ENCODE measurements at places on chromosomes 7 and 10.

DNA sequence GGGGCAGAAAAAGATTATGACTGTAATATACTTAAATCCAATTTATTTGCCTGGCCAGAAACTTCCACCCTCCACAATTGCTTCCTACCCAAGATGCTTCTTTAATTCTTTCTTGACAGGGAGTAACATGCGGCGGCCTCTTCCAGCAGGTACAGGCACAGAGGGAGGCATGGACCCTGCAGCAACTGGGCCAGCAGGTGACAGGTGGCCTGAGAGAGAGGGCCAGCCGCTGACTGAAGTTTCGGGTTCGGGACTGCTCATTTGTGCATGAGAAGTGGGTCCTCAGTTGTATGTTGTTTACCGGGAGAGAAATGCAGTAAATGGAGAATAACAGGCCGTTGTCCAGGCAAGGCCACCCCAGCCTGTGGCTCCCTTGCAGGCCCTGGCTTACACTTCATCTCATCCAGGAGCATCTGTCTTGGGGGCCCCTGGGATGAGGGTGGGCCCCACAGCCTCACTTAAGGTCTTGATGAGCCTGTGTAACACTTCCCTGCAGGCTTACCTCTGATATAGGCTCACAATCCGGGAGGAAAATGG lies 72.5 kb downstream of the C10orf143 start:
- no peak for DNase-seq

DNA sequence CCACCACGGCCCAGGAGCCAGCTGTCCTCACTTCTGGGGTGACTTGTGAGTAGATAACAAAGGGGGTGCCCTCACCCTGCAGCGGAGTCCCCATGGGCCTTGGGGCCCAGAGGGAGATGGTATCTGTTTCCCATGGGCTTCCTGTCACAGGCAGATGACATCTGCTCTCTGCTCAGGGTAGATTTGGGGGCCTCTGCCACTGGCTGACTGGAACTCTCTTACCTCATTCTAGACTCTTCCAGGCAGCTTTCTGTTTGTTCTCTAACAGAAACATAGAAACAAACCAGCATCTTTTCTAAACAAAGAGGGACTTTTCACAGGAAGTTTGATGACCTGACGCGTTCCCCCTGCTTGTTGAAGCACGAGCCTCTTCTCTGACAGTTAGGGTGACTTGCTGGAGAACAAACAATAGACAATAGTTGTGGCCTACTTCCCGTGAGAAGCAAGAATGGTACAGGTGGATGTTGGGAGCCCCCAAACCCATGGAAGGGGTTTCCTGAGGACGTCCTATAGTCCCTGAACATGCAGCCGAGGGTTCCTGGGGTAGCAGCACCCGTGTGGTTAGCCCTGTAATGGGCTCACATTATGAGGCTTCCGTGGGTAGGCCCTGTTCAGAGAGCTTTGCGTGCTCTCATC lies 61.6 kb downstream of the GRK5 start:
- no peak for DNase-seq

DNA sequence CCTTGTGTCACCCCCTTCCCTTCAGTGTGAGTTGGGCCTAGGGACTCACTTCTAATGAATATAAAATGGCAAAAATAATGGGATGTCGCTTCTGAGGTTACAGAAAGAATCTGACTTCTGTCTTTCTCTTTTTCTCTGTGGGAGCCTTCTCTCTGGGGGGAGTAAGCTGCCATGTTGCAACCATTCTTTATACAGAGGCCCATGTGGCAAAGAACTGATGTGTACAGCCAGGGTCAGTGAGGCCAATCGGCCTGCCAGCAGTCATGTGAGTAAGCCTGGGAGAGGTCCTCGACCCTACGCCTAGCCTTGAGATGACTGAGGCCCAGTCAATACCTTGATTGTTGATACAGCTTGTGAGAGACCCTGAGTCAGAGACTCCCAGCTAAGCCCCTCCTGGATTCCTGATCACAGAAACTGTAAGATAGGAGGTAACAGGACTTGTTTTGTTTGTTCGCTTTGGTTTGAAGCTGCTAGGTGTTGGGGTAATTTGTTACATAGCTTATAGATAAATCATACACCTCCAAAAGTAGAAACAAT lies 1.7 kb downstream of the TCAF1 start:
- DNase-seq, result no peak

DNA sequence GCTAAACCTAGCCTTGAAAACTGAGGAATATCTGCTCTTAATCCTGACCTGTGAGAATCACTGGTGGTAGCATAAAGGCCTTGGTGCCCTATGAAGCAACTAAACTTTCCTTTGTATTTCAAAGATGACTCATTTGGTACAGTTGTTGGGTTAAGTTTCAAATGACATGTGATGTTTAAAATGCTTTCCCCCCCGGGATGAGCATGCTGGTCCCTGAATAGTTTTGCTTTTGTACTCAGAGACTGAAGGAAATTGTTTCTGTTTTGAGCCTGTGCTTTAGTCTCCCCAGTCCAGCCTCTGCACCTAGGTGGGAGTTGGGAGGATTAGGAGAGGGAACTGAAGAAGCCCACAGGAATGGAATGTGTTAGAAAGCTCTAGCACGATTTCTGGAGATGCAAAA lies 258.9 kb upstream of the NPY start:
- DNase-seq, result no peak

DNA sequence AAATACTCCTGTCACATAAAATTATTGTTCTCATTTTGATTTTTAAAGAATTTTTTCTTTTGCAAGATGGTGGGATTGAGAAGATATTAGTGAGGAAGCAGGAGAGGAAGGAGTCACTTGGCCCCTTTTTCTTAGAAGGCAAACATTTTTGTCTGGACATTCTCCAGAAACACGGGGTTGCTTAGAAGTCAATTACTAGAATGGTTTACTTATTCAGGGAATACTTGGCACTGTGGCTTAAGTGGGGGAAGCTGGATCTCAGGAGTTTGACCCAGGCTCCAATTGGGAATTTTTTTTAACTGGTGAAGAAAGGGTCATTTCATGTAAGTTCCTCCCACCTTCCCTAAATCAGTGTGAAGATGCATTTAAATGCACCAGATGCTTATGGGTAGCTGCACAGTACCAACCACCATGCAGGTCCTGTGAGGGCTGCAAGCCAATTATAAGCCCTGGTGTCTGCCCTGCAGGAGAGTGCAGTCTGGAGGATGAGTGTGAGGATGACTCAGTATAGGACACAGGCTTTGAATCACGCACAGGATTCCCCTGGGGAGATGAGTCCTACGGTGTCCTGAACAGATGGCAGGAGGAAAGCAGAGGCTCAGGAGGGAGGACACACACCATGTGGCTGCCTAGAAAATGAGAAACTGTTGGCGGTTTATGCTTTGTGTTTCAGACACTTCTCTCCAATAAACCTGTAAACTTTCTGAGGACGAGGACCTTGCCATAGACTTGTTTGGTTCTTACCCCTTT lies 299.1 kb downstream of the PLXNA4 start:
- peak; percentile 73 for DNase-seq

DNA sequence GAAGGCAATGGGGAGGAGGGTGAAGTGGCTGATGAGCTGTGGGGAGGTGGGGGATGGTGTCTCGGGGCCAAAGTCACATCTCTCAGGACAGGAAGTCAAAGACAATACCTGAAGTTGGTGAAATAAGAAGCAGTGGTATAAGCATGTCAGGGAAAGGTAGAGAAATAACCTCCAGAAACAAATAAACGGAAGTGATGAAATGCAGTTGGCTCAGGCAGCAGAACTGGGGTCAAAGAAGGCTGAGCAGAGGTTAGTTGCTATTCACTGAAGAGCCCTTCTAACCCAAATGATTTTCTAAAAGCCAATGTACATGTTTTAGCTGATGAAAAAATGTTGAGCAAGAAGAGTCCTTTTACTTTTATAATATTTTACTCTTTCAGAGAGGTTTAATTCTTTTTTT lies 78.6 kb upstream of the ADRB1 start:
- DNase-seq, result no peak

DNA sequence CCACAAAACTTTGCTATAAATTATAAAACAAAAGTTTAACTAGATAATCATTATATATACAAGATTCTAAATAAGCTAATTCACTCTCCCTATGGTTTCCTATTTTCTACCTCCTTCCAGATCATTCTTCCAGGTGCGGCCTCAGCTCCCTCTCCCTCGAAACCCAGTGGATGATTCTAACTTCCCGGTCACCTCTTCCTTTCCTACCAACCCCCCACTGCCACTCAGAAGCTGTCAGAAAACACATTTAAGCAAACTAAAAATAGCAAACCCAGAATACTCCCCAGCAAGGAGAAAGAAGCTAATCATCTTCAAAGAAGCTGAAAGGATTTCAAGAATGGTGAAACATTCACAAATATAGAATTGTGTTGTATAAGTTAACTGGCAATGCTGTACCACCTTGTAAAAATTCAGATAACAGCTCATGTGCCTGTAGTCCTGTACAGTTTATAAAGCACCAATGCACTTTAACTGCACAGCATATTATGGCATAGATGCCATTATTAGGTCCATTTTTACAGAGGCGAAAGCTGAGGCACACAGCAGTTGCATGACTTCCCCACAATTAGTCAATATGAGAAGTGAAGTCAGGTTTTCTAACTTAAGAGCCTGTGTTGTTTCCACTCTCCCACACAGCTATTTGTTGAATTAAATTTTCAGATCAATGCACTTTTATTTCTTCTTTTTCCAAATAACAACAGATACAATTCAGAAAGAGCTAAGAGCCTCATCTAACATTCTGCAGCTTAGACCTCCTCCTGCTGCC lies 13.7 kb upstream of the DNTT start:
- no peak for DNase-seq

GRCh38 chr7:2255145-2256139 lies 13.4 kb downstream of the NUDT1 start:
- no peak for DNase-seq

DNA sequence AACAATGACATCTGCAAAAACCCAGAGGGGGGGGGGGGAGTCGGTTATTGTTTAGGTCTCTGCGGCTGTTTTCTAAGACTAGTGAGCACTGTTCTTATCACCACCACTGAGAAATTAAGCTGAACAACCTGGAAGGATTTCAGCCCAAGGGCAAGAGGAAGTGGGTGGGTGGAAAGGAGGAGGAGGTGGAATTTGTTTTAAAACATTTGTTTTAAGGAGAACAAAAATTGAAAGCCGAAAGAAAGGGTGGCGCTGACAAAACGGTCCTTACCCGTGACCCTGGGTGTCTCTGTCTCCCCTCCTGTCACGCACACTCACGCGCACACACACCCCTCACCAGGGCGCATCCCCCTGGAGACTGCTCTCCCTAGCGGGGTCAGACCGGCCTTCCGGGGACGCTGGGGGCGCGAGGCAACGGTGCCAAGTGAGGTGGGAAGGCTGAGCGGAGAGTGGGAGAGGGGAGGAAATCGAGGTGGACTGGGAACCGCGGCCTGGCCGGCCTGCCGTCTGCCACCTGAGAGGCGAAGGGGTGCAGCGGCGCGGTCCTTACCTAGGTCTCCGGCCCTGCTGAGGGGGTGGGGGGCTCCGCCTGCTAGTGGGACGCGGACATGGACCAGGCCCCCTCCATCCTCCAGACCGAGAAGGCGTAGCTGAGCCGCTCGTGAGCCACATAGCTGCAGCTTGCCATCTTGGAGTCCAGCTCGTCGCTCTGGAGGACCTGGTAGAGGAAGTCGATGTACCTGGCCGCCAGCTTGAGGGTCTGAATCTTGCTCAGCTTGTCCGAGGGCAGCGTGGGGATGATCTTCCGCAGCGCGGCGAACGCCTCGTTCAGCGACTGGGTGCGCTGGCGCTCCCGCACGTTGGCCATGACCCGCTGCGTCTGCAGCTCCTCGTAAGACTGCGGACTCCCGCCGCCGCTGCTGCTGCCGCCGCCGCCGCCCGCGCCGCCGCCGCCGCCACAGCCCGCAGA lies 1.0 kb downstream of the TWIST1 start:
- DNase-seq, result peak; percentile 49

DNA sequence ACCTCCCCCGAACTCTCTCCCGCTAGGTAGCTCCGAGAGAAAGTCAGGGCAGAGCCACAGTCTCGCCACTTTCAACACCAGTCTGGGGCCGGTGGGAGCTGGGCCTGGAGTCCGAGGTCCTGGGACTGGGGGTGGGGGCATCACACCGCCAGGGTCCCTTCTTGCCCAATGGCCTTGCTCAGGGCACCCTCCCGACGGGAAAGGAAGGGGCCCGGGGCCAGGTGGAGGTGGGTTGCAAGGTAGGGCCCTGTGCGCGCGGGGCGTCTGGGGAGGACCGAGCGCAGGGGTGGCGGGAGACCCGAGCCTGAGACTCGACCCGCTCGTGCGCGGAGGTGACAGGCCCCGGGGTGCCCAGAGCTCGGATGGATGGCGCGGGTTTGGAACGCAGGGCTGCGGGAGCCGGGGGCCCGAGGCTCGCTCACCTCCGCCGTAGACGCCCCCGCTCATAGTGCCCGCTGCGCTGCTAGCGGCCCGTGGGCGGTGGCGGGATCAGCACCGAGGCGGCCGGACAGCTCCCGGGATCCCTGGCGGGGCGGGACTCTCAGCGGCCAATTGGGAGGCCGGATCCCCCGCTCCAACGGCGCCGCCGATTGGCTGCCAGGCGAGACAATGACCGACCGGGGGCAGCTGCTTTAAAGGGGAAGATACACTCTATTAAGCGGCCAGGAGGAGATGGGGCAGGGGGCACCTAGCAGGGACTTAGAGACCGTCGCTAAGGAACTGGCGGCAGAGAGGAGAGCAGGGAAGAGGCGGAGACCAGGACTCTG lies at the start of gene ACTL6B:
ACTL6B (minus strand) TSS at position 541 of the 767 bp plus-strand sequence; CDS start at position 447, 94 bp downstream.
- peak; percentile 93 for DNase-seq

- no peak for DNase-seq
Measured at GRCh38 chr10:98370831-98371820, 43.9 kb downstream of the PYROXD2 start.

GRCh38 chr7:15954671-15955354 lies 268.3 kb upstream of the MEOX2 start:
- DNase-seq, result no peak

All from WERI-Rb-1 (cell line).